ENCODE measurements at places on chromosomes 7 and 10.

- DNase-seq, result no peak
Observed at GRCh38 chr7:44377681-44378421, 52.5 kb upstream of the CAMK2B start.

GRCh38 chr7:101241015-101241363 lies 3.4 kb upstream of the CLDN15 start:
- no peak for DNase-seq

GRCh38 chr7:117874191-117874700 lies 1.0 kb upstream of the CTTNBP2 start:
- no peak for DNase-seq

DNA sequence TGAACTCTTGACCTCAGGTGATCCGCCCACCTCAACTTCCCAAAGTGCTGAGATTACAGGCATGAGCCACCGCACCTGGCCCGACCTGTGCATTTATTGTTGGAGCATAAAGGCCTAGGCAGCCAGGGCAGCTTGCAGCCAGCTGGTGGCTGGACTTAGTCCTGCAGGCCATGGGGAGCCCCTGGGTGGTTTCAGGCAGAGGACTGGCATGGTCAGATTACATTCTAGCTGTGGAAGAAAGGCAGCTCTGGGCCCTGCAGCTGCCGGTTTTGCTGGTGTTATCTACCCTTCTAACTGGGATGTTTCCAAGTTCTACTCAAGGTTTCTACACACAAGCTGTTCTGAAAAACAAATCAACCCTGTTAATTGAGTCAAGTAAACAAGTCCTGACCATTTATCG lies 22.7 kb upstream of the MKRN1 start:
- DNase-seq, result no peak

- no peak for DNase-seq
Observed at GRCh38 chr10:91796331-91797047, 1.7 kb upstream of the TNKS2 start.

DNA sequence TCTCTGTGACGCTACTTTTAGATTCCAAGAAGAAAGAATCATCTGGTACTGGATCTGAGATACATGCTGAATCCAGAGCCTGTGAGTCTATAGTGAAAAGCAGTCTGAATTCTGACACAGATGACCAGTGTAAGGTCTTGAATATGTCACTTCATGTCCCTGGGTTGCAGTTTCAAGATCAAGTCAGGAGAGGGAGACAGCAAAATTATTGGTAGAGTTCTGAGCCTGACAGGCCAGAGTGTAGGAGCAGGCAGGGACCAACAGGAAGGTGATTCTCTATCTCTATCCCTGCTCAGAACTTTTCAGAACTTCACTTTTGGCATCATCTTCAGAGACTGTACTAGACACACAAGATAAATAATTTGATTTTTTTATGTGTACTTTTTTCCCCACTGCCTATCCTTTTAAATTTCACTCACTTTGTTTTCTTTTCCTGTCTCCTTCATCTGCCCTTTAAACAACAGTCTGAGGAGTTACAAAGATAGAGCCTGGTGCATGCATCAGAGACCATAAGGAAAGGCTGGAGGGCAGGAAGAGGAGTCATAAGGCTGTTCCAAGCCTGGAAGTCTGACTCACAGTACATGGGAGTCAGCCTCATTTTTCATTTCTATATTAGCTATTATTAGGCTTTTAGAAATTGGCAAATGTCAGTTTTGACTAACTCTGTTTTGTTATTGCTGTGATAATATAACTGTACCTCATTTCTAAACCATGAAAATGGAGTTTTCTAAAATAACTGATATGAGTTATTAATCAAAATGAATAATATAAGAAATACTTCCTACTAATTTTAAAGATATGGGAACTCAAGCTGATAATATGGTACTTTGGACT lies 120.2 kb upstream of the TMEM229A start:
- DNase-seq, result no peak

- DNase-seq, result no peak
Observed at GRCh38 chr10:68231106-68231816, 652 bp downstream of the ATOH7 start.

DNA sequence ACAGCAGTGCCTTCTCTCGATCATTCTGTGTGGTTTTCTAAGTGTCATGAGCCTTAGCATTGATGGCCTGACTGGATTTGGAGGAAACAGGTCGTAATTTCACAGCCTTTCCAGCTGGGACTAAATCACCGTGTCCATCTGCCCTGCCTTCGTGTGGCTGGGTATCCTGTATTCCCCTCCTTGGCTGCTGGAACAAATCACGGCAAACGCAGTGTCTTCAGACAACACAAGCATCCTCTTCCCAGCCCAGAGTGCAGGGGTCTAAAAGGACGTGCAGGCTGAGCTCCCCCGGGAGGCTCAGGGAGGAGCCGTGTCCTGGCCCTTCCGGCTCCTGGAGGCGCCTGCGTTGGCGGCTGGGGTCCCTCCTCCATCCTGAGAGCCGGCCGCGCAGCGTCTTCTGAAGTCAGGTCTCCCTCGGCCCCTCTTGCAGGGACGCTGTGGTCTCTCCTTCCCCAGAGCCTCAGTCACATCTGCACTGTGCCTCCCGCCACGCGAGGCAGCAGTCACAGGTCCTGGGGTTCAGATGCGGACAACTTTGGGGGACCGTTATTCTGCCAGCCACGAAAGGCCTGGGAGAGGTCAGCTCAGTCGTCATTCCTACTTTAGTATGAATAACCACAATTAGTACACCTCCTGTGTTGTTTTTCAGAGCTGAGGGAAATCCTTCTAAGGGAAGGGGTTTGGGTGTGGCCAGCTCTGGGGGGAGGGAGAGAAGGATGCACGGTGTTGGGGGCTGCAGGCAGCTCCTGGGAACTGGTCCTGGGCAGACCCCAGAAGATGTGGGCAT lies 41.1 kb downstream of the FAM20C start:
- no peak for DNase-seq

DNA sequence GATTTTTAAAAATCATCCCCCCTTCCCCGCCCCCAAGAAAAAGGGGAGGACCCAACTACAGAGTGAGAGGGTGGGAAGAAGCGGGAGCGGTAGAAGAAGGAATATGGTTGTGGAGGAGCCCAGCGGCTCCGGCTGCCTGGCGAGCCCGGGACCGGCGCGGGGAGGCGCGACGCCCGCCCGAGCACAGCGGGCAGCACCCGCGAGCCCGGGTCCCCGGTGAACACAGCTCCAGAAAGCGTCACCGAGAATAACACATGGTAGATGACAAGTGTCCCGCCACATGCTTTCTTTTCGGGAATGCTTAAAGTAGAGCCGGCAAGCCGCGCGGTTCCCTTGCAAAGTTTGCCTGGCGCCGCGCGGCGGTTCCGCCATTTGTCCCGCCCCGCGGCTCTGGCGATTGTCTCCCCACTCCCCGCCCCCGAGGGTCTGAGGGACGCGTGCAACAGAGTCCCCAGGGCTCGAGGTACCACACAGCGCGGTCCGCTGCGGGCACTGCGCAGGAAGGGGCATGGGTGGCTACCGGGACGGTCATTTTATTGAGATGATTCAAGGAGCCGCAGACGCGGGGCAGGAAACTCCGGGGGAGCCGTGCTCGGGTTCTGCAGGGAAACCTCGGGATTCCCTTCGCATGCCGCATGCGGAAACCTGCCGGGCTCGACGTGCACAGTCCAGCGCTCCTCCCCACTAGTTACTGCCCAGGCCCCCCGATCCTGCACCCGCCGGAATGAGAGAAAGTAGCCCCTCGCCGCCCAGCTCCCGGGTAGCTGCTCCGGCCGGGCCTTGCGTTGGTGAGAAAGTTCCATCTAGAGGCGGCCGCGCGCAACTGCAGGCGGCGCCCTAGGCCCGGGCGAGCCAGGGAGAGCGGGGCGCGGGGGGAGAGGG lies 781 bp upstream of the GRM8 start:
- DNase-seq, result peak; percentile 37

DNA sequence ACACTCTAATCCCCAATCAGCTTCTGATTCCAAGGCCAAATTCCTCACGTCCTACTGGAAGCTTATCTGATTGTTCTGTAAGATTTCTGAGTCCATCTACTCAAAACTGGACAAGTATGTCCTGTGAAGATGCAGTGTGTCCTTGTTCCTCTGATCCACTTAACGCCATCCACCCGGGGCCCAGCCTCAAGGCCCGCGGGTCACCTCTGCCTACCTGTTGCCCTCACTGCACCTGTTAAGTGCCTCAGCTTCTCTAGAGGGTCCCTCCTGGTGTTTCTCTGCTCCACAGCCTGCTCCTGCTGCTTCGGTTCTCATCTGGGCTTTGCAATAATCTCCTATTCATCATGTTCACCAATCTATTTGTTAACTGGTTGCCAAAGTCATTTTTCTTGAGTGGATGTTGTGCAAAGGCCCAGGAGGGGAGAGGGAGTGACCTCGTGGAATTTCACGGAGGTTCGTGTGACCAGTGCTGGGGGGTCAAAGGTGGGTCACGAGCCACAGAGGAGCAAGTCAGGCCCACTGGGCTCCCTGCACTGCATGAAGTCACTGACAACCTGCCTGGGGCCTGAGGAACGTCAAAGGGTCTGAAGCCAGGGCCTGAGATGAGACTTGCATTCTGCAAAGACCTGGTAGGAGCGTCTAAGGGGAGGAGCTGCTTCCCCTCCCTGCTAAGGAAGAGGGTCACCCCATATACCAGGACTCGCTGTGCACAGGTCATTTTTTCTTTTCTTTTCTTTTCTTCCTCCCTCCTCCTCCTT lies 338.1 kb downstream of the WDR37 start:
- no peak for DNase-seq

DNA sequence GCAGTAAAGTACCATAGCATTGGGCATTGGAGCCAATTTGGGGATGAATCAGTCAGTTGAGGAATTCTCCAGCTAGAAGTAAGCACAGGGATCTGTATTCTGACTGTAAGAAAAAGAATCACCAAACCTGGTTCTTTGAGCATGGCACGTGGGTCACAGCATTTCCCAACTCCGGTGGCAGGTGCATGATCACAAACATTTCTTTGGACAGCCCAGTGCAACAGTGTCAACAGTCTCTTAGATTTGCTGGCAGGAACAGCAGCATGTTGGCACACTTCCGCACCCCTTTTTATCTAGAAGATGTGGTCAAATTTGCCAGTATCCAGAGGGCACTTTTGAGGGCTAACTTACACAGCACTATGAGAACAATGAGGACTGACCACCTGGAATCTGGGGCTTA lies 437.5 kb upstream of the GHITM start:
- DNase-seq, result no peak

DNA sequence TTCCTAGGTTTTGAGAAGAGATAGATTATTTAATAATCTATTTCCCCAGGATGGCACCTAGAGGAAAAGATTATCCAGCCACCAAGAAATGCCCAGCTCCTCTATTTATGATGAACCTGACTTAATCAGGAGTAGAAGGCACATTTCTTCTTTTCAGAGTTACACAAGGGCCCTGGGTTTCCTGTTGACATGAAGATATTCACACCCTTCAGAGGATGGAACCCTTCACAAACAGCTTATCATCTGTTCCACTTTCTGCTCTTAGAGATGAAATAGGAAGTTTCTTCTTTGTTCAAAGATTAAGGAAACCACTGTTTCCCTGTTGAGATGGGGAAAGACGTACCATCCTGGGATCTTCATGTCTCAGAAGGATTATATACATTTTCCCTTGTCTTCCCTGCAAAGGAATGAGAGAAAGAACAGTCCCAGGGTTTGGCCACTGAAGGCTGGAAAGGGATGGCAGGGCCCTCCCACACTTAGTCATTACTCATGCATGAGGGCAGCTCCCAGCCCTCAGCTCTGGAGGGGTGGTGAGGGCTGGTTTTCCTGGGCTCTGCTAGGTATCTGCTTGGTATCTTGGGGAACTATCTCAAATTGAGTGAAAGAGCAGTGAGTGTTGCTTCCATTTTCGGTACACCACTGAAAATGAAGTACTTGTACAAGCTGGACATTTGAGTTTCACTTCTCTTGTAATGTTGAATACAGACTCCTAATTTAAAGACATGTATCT lies 64.0 kb downstream of the MTPAP start:
- DNase-seq, result no peak

DNA sequence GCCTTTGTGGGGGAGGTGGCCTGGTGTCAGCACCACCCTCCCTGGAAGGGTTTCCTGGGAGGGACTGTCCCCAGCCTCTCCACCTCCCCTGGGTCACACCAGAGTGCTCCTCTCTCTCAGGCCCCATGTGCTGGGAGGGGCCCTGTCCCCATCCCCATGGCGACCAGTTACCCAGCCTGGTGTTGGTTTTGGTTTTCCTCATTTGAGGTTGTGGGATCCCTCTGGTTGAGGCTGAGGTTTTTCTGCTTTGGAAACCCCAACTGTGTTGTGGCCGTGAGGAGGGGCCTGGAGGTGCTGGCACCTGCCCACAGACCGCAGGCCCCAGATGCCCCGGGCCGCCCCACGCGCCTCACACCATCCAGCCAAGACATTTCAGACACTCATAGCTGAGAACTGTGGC lies 106.3 kb downstream of the GRK5 start:
- DNase-seq, result no peak

All from DMS79 (cell line).